ENCODE measurements at places on chromosomes 6 and 20.

GRCh38 chr20:11958855-11959254, 41.2 kb downstream of the BTBD3 start:
- peak; percentile 2 for DNase-seq

GRCh38 chr20:57465943-57466342, 59.0 kb downstream of the CTCFL start:
- no peak for DNase-seq

GRCh38 chr6:39903656-39904055, 30.6 kb downstream of the MOCS1 start:
- DNase-seq, result no peak

GRCh38 chr6:3403238-3404173, 53.3 kb downstream of the SLC22A23 start:
- peak; percentile 32 for DNase-seq

- DNase-seq, result no peak
These were observed 467.5 kb downstream of the CDKAL1 start for GRCh38 chr6:21001736-21002135.

DNA sequence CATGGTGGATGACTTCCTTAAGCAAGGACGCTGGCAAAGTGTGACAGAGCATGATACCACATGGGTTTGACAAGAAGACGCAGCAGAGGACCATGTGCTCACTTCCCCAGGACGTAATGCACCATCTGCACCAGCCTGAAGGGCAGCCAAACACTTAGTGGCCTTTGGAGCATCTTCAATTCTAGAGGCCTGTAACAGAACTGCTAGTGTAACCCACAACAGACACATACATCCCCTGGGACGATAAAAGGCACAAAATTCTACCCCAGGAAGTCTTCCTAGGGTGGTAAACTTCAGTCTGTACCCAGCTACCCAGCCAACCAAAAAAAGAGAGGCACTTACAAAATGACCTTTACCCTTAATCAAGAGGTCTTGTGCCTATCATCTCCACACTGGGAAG, 9.2 kb upstream of the CPNE1 start:
- DNase-seq, result no peak

- no peak for DNase-seq
These were observed 1.1 kb downstream of the BNIP5 start for GRCh38 chr6:36335465-36336207.

GRCh38 chr6:108523697-108524096, 37.0 kb upstream of the FOXO3 start:
- DNase-seq, result no peak

- DNase-seq, result no peak
These were observed 54.3 kb upstream of the SPACA1 start for GRCh38 chr6:87993356-87993755.

GRCh38 chr20:22776369-22776768, 192.0 kb upstream of the FOXA2 start:
- DNase-seq, result no peak

Measured in suppressor macrophage (primary cell).